ENCODE measurements at places on chromosomes 1 and 21.

DNA sequence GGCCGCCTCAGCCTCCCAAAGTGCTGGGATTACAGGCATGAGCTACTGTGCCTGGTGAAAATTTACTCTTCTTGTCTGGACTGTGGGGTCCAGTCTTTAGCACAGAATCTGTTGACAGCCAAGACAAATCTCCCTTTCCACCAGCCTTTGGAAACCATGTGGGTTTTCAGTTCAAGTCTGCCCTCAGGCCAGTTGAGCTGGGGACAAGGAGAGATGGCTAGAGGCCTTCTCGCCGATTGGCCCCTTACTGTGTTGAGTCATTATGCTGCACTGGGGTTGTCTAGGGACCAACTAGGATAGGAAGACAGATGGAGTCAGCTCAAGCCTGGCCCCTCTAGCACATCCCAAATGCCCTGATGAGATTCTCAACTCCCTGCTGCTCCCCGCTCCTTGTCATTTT lies 8.6 kb upstream of the NKAIN1 start:
- DNase-seq = no peak

DNA sequence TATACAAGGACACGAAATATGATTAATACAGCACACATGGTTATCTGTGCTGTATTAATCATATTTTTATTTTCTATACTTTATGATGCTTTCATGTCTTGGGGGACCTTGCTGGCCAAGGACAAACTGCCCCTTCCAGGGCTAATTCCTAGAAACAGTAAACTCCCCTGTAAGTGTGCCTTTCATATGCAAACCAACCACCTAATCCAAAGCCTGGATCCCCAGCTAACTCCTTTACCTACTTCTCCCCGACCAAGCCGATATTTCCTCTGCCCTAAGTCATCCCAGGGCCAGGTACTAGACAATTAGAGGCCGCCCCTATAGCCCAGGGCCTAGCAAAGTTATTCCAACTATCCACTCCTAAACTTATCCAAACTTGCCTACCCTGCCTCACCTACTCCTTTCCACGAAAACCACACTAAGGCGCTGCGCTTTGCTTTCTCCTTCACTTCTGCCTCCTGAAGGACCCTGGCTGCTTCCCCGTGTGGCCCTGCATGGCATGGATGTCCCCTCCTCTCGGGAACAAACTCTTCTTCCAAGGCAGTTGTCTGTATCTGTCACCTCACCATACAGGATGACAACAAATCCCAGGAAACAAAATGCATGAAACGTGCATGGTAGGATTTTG lies 10.2 kb downstream of the SH3BP5L start:
- no peak for DNase-seq

DNA sequence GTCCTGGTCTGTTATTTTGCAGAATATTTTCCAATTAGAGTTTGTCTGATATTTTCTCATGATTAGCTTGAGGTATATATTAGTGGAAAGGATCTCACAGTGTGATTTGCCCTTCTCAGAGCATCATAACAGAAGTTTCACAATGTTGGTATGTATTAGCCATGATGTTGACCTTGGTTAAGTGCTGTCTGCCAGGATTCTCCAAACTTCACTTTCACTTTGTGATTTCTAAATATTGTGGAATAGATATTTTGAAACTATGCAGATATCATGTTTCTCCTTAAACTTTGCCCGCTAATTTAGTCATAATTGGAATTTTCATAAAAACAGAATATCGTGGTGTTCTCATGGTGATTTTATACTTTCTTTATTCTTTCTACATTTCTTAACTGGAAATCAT lies 98.0 kb upstream of the DEPDC1 start:
- DNase-seq = no peak

GRCh38 chr21:32957545-32957944 lies 68.2 kb upstream of the OLIG2 start:
- DNase-seq = no peak

- DNase-seq = no peak
Measured at GRCh38 chr1:163535807-163536206, 214.1 kb downstream of the NUF2 start.

DNA sequence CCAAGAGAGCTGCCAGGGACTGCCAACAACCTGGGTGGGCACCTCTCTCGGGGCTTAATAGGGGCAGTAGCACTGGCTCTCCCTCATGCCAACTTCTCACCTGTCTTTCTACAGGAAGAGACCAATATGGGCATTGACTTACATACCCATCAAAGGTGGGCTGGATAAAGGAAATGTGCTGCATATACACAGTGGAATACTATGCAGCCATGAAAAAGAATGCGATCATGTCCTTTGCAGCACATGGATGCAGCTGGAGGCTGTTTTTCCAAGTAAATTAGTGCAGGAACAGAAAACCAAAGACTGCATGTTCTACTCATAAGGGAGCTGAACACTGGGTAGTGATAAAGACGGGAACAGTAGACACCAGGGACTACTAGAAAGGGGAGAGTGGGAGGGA lies 172.5 kb downstream of the URB2 start:
- DNase-seq = no peak

GRCh38 chr1:227449741-227450441 lies 113.5 kb upstream of the ZNF678 start:
- DNase-seq = no peak

- no peak for DNase-seq
Measured at GRCh38 chr1:79811173-79811572, 804.6 kb upstream of the ADGRL4 start.

DNA sequence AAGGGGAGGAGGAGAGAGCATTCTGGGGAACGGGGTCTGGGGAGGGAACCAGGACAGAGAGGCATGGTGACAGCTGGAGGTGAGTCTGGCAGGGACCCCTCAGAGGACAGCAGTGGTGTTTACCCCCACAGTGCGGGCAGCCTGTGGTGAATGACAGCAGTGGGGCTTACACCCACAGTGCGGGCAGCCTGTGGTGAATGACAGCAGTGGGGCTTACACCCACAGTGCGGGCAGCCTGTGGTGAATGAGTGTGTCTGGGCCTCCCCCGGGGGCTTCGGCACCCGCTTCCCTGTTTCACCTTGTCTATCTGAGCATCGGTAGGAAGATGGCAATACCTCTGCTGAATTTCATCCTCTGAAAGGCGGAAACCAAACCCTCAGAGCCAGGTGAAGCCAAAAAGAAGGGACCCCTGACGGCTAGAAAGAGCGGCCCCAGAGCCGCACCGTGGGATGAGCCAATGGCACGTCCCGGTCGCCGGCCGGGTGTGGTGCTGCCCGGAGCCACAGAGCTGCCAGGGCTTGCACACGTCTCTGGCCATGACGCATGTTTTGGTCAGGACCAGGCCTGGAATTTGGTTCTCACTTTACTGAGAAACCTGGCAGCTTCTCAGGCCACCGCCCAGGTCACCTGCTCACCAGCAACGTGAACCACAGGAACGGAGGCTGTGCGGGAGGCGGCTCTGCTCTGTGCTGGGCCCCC lies 54.1 kb downstream of the SIK1 start:
- DNase-seq = no peak

- DNase-seq = peak; percentile 94
Measured at GRCh38 chr1:155261852-155262673, at the start of gene SCAMP3. TSS of gene SCAMP3 (minus strand) at chr1:155262360. CDS start at chr1:155262151, 209 bp downstream.

GRCh38 chr1:178945763-178946266 lies 74.9 kb upstream of the ANGPTL1 start:
- DNase-seq = no peak

GRCh38 chr21:26177187-26177586 lies 6.6 kb upstream of the APP start:
- DNase-seq = no peak

DNA sequence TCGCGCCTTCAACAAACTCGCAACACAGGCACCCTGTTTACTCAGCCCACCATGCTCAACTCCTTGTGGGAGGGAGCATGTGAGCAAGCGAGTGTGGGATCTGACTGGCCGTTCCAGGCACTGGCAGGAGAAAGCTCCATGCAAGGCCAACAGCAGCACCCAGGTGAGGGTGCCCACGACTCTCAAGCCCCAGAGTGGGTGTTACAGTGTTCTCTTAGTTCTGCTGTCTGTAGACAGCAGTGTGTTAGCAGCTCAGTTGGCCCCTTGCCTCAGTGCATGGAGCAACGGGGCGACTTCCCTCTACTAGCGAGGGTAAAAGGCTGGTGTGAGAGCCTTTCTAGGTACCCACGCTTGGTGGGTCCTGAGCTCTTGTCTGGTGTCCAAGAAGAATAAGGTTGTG lies 114.6 kb downstream of the PIGK start:
- no peak for DNase-seq

DNA sequence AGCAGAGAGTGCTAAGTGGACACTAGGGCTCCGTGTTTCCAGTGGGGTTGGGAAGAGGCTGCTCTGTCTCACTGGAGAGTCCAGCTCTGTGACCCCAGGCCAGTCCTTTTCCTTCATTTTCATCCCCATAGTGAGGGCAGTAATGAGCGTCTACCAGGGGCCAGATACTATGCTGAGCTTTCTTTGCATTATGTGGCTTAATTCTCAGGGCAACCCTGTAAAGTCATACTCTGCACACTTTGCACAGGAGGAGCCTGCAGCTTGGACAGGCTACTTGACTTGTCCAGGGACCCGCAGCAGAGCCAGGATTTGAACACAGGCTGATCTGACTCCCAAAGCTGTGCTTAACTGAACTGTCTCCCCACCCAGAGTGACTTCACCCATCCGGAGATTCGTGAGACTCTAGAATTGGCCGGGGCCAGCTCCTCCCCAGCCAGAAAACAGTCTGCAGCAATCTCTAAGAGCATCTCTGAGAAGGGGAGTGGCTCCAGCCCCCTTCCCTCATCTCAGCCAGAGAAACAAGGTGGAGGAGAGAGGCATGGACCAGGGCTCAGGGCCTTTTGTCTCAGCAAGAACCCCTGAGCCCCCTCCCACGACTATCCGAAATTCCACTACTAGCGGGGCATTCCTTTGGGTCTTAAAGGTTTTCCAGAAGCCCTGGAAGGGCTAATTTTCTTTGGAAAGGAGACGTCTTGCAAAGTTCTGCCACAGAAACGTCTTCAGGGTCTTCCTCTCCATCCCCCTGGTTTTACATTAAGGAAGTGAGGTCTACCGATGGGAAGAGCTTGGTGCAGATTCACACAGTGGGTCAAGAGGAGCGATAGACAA lies 866 bp upstream of the FNDC5 start:
- no peak for DNase-seq

DNA sequence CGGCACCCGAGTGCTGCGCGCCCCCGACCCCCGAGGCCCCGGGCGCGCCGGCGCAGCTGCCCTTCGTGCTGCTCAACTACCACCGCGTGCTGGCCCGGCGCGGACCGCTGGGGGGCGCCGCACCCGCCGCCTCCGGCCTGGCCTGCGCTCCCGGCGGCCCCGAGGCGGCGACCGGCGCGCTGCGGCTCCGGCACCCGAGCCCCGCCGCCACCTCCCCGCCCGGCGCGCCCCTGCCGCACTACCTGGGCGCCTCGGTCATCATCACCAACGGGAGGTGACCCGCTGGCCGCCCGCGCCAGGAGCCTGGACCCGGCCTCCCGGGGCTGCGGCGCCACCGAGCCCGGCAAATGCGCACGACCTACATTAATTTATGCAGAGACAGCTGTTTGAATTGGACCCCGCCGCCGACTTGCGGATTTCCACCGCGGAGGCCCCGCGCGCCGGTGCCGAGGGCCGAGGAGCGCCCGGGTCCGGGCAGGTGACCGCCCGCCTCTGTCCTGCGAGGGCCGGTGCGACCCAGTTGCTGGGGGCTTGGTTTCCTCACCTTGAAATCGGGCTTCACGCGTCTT lies 49.0 kb downstream of the SIM2 start:
- DNase-seq = peak; percentile 66

- DNase-seq = no peak
Measured at GRCh38 chr1:33361532-33362235, 40.8 kb upstream of the A3GALT2 start.

GRCh38 chr1:84164161-84164560 lies 20.1 kb downstream of the PRKACB start:
- no peak for DNase-seq

DNA sequence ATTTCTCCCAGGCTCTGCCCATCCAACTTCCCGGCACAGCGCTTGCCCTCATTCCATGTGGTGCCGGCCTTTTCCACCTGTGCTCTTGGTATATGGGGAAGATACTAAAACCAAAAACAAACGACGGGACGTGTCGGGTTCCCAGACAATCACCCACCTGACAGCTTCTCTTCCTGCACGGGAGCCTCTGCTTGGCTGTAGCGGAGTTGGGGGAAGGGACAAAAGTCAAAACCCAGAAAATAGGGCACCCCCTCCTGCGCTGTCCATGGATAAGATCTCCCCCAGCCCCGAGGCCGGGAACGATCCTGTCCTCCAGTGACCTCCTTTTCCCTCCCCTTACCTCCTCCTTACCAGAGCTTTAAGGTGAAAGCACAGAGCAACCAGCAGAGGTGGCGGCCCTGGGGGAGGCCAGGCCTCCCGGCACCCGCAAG lies 640 bp downstream of the JTB start:
- no peak for DNase-seq

- DNase-seq = no peak
Measured at GRCh38 chr1:220999872-221000863, 120.9 kb downstream of the HLX start.

DNA sequence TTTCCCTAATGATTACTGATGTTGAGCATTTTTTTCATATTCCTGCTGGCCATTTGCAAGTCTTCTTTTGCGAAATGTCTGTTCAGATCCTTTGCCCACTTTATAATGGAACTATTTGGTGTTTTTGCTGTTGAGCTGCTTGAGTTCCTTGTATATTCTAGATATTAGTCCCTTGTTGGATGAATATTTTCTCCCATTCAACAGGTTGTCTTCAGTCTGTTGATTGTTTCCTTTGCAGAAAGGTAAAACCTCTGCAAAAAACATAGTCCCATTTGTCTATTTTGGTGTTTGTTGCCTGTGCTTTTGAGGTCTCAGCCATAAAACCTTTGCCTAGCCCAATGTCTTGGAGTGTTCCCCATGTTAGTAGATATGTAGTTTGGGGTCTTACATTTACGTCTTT lies 78.0 kb upstream of the GUCA2B start:
- DNase-seq = no peak

DNA sequence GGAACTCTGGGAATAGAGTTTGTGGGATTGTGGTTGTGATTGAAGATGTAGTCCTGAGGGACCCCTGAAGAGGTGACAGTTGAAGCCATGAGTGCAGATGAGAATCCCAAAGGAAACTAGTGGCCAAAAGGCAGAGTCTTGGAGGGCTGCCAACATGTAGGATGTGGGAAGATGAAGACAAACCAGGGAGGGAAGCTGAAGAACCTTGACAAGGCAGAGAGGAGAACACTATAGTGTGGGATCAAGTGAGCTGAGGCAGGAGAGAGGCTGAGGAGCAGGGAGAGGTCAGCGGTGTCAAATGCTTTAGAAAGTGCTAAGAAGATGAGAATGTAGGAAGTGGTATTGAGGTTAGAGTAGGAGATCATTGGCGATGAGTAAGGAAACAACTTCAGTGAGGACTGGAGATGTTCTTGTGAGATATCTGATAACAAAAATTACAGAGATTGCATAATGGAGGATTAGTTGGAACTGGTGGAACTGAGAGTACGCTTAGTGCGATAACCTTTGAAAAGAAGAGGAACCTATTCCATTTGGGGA lies 88.5 kb upstream of the VCAM1 start:
- no peak for DNase-seq

DNA sequence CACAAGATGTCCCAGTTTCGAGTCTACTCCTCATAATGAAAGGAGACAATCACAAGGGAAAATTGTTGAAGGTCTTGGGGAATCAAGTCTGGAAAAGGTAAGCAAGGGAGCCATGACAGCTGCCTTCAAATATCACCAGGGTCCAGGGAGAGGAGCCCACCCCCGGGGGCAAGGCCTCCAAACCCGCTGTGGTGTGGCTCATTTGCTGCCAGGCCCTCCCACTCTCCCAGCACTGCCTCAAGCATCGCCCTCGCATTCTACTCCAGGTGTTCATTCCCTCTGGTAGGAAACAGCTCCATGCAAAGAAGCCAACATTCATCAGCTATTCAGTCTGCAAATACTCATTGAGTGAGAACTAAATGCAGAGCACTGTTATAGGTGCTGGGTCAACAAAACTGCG lies 8.6 kb downstream of the S100A9 start:
- no peak for DNase-seq

- no peak for DNase-seq
Measured at GRCh38 chr1:232655746-232656085, 25.8 kb upstream of the SIPA1L2 start.

Data from neuronal stem cell (in vitro differentiated cells).